ENCODE measurements at places on chromosomes 6 and 20. TPM values are rescaled to one million over a fixed set of nuclear protein-coding genes. Genes with fewer than 3 reads are reported as not detected.
A peak's percentile ranks its signal among the peaks of the same experiment; 100 is the strongest.

NMBR gene
- not detected for total RNA-seq

KIAA1586 gene
- total RNA-seq: 15.4 TPM

GSTA2 gene
- total RNA-seq: not detected

GTPBP2 gene
- total RNA-seq: 98.3 TPM

COQ3 gene
- 8.3 TPM for total RNA-seq

CST5 gene
- total RNA-seq: not detected

FOXF2 gene
- not detected for total RNA-seq

CLVS2 gene
- total RNA-seq: not detected

ADNP gene
- 70.7 TPM for total RNA-seq

NEU1 gene
- 16.7 TPM for total RNA-seq

CSNK2B gene
- total RNA-seq: 218 TPM

GRCh38 chr20:2795451-2795850 is 5.0 kb downstream of the CPXM1 start:
- no peak for DNase-seq

DNA sequence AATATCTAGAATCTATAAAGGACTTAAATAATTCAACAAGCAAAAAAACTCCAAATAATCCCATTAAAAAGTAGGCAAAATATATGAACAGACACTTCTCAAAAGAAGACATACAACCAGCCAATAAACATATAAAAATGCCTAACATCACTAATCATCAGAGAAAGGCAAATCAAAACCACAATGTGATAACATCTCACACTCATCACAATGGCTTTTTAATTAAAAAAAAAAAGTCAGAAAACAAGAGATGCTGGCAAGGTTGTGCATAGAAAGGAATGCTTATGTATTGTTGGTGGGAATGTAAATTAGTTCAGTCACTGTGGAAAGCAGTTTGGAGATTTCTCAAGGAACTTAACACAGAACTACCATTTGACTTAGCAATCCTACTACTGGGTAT is 979.6 kb upstream of the MAP3K7 start:
- DNase-seq: no peak

GRCh38 chr6:135322427-135323201 is 141.5 kb downstream of the MYB start:
- no peak for DNase-seq

GRCh38 chr20:57440678-57441509 is 49.7 kb downstream of the RBM38 start:
- DNase-seq: no peak

GRCh38 chr6:15562977-15563376 is 99.9 kb downstream of the DTNBP1 start:
- no peak for DNase-seq

- DNase-seq: no peak
Measured at GRCh38 chr20:32784369-32785080, 22.3 kb downstream of the DNMT3B start.

GRCh38 chr6:73073238-73073637 is 152.1 kb downstream of the KHDC1L start:
- no peak for DNase-seq

DNA sequence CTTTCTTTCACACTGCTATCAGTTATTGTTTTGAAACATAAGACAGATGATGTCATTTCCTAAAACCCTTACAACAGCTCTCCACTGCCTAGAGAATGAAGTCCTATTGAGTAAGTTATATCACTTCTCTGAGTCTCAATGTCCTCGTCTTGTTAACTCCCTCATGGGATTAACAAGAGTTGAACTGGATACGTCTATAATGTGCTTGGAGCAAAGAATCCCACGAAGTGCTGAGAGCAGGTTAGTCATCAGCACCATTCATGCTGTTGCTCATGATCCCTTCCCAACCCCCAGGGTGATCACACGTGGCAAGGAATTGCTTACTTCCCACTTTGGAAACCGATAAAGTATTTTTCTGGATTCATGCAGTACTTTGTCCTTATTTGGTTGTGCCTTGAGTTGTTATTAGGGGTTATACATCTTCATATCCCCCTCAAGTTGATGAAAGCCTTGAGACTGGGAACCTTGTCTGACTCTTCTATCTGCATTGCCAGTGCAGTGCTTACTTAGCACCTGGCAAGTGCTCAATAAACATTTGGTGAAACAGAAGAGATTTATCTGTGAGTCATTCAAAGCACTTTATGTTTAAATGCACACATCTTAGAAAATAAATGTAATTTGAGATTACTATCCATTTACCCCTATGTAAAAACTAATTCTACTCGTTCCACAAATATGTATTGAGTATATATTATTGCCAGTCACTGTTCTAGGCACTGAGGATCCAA is 487.5 kb downstream of the EPM2A start:
- DNase-seq: no peak

DNA sequence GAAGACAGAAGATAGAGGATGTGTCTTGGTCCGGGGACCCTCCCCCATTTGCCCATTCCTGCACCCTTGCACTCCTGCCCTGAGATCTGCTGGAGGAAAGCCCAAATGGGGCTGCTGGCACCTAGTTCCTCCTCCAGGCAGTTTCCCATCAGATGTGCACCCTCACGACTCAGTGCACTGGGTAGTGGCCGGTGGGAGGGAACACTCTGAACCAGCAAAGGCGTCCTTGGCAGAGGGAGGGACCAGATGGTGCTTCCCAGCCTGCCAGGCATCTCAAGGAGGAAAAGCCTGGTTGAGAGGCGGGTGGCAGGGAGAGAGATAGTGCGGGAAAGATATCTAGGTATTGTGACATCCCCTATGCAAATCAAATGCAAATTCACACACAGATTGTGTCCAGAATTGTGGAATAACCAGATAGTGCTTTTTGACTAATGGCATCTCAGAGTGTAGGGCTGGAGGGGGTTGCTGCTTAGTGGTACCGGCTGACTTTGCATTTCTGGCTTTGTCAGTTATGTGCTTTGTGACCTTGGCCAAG is 19.5 kb downstream of the TMEM151B start:
- no peak for DNase-seq

DNA sequence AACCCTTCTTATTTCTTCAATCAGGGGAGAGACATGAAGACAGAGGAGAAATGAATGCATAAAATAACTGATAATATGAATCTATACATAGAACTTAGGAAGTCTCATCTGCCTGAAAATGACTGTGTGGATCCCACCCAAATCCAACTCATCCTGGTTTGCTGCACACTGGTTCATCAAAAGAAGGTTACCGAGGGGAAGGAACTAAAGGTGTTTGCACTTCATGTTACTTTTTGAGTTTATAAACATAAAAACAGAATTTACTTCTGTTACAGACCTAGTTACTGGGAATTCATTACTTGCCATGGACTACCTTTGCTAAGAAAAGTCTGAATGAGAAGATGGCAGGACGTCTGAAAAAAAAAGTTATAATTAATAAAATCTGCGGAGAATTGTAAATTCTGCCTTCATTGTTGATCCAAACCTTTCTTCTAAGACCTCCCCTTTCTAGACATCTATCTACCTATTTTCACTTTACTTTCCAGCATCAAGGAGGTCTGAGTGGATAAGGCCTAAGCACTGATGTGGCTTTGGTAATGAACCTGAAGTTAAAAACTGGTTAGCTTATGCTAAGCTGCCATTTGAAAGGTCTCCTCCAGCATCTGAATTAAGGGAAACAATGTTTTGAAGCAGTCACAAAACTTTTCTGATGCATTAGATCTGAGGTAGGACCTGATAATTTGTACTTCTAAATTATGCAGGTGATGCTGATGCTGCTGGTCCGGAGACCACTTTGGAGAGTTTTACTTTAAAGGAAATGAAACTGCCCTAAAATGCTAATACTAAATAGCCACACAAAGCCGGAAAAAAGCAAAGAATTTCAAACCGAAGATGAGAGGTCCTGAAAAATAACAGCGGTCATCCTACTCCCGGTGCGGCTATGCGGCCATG is 84.0 kb downstream of the HFE start:
- DNase-seq: no peak

GRCh38 chr20:39133201-39133600 is 171.1 kb downstream of the DHX35 start:
- DNase-seq: no peak

DNA sequence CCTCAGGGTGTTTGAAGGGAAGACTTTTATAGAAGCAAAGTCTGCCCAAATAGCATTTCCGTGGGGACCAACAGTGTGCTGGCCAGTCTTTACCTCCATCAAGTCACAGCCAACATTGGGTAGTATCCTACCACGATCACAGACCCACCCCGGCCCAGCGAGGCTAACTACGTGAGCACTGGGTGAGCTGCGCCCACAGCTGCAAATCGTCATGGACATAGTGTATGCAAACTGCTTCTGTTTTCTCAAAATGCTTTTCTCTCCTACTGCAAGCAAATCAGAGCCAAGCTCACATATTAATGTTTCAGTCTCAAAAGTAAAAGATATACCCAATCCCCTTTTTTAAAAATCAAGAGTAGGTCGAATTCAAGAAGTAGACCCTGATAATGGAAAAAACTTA is 592.8 kb upstream of the CDH4 start:
- DNase-seq: no peak

GRCh38 chr20:62806383-62807050 is 1.9 kb downstream of the OGFR start:
- DNase-seq: no peak

DNA sequence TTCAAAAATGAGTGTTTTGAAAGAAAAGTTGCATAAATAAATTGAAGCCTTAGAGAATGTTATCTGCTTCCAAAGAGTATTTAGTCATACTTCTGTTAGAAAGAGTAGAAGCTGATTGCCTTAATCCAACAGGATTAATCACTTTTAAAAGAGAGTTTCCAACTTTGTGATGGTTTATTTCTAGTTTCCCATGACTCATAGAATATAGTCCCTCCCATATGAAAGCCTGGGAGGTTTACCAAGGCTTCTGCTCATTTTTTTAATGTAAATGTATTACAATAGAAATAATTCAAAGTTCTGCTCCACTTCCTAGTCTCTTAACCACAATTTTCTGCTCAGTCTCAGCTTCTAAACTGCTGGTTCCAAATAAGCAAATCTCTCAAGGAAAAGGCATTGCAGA is 118.0 kb upstream of the IRAK1BP1 start:
- no peak for DNase-seq

- no peak for DNase-seq
Measured at GRCh38 chr6:39051399-39052122, 3.0 kb downstream of the GLP1R start.

GRCh38 chr6:7154341-7155139 is 46.8 kb downstream of the RREB1 start:
- DNase-seq: no peak

GRCh38 chr6:105250533-105250932 is 70.7 kb upstream of the POPDC3 start:
- no peak for DNase-seq

- peak; percentile 17 for DNase-seq
Measured at GRCh38 chr20:5090191-5090590, 29.6 kb downstream of the PCNA start.

DNA sequence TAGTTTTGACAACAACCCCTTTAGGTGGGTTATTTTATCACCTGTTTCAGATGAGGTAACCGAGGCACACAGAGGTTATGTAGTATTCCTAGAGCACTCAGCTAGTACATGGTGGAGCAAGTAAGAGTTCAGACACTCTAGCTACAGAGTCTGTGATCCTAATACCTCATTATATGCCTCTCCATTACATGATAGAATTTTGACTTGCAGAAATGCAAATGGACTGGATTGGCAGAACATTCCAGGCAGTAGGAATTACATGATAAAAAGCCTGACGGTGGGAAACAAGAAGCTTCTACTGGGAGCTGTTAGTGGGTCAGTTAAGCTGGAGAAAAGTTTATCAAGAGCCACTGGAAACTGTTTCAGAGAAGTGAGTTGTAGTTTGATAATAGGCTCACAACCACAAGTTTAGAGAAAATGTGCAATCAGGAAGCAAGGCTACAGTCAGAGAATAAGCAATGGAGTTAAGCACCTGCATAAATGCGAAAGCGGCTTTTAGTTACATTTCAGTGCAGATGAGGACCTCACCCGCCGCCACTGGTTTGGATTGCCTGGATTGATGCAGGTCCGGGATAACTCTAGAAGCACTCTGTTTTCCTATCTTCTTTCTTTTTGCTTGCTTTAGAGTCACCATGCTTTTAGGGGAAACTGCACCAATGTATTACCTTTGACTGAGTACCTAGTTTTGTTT is 34.7 kb upstream of the MYLK2 start:
- DNase-seq: no peak

GRCh38 chr20:56328861-56329260 is 29.9 kb upstream of the FAM210B start:
- peak; percentile 29 for DNase-seq

Data from activated CD4-positive, alpha-beta T cell treated with anti-CD3 and anti-CD28 coated beads, Interleukin-2, amount 10 ng/mL, durations not matched to agents 7 days and 5 days (primary cell).